AG10803 (cell line): ENCODE measurements at places on chromosomes 13 and 19.

DNA sequence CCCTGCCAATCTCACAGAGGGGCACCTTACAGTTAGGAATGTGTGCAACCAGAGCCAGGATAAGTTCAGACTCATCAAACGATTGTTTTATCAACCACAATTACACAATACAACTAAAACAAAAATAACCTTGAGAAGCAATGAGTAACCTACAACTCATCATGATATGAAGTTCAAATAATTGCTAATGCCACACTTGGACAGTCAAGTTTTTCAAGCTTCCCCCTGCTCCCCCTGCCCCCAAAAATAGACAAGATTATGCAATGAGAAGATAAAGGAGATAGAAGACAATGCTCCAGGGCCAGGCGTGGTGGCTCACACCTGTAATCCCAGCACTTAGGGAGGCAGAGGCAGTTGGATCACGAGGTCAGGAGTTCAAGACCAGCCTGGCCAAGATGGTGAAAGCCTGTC is 13.6 kb upstream of the KPNA3 start:
- DNase-seq = no peak

DNA sequence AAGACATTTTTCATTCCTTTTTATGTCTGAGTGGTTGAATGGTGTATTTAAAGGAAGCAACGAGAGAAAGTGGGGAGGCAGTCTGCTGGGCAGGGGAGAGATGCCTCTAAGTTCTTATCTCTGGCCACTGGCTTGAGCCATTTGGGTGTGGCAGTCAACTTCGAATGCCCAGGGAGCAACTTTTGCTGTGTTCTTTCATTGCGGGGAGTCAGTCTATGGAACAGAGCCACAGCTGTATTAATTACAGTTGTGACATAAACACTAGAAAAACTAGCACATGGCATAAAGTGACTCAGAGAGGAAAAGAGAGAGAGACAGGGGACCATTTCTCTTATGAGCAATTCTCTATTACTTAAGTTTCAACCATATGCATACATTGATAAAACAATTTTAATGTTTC is 40.4 kb upstream of the PDCD5 start:
- DNase-seq = no peak

GRCh38 chr19:40927567-40927966 is 45.5 kb upstream of the CYP2A7 start:
- no peak for DNase-seq

GRCh38 chr19:6674868-6675305 is 4.9 kb upstream of the TNFSF14 start:
- DNase-seq = peak; percentile 50

DNA sequence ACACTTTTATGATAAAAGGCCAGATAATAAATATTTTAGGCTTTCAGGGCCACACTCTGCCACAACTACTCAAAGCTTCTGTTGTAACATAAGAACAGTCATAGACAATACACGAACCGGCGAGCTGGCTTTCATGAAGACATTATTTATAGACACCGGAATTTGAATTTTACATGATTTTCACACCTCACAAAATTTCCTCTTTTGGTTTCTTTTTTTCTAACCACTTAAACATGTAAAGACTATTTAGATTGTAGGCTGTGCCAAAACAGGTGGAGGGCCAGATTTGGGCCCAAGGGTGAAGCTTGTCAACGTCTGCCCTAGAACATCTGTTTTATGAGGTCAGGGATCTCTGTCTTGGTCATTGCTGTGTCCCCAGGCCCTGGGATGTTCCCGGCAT is 29.7 kb upstream of the FXYD3 start:
- DNase-seq = no peak

DNA sequence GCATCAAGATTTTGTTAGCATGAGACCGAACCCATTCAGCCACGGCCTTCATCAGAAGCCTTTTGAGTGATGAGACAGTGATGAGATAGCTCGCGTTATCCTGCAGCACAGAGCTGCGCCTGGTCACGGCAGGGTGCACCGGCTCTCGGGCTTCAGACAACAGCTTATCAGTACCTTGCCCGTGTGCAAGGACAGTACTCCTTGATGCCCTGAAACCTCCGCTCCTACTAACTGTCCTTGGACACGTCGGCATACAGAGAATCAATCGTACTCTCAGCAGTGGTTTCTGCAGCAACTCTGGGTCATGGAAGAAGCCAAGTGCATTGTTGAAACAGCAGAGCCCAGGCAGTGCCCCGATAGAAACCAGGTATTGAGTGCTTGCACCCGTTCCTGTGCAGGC is 40.7 kb downstream of the IRS2 start:
- no peak for DNase-seq

- DNase-seq = no peak
Measured at GRCh38 chr13:73902296-73902695, 231.9 kb downstream of the KLF12 start.

DNA sequence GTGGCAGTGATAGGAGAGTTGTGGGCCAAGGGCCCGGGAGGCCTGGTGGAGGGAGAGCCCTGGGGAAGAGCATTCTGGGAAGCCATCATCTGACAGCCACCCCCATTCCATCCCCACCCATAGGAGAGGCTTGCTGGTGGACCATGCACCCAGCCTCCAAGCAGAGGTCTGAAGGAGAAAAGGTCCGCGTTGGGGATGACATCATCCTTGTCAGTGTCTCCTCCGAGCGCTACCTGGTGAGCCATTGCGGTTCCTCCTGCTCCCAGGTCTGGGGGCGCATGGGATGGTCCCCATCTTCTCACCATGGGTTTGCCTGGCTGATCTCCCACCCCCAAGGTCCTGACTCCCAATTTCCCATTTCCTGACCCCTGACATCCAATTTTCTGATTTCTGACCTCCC is 10.5 kb downstream of the RYR1 start:
- DNase-seq = no peak

DNA sequence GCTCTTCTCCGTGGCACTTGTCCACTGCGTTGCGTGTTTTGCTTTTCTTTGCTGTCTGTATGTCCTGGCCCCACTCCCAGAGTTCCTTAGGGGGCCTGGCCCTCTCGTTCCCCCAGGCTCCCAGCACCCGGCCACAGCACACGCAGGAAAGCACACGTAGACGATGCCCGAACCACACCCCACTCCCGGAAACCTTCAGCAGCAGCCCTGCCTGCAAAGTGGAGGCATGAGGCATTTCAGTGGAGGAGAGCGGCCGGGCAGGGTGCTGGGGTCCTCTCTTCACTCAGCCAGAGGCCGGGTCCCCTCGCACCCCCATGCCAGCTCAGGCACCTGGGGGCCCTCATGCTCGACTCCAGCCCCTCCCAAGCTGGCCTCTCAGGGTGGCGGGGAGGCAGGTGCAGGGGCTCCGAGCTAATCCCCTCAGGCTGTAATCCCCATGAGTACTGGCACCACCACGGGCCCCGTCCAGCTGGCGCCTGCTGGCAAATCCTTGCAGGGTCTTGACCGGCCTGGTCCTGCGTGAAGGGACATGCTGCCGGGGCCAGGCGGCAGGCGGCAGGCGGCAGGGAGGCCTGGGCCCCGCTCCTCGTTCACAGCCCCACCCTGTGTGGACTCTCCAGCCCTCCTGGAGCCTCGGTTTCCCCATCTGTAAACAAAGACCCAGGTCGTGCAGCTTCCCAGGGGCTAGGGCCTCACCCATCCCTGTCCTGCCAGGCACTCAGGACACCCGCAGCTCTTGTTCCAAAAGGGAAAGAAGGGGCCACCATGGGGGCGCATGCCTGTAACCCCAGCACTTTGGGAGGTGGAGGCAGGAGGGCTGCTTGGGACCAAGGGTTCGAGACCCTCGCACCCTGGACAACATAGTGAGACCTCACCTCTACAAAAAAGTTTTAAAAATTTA is 7.0 kb downstream of the PIP5K1C start:
- no peak for DNase-seq

GRCh38 chr19:24098359-24098758 is 11.4 kb downstream of the ZNF254 start:
- no peak for DNase-seq

DNA sequence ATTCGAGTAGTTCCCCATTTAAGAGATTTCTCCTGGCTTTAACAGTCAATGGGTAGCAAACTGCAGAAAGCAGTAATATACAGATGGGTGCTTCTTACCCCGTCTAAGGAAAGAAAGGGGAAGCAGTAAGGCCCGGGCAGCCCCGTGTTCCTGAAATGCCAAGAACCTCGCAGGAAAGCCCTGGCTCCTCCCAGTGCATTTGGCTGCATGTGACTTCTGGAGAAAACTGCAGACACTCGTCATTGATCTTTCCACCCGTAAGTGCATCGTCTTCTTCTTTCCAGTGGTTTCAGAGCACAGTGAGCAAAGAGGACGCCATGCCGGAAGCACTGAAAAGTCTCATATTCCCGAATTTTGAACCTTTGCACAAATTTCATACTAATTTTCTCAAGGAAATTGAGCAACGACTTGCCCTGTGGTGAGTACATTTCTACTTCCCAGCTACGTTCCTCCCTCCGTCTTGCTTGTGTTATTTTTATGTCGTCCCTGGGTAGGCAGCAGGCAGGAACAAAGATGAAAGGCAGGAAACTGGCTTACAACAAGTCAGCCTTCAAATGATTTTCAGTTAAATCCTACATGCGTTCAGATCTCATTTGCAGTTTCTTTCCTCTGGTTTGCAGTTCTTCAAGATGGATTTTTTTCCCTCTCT is 165.2 kb downstream of the STK24 start:
- peak; percentile 45 for DNase-seq

GRCh38 chr13:43786766-43787517 is at the start of gene ENOX1:
Gene ENOX1 (minus strand): TSS chr13:43786972.
- peak; percentile 71 for DNase-seq

DNA sequence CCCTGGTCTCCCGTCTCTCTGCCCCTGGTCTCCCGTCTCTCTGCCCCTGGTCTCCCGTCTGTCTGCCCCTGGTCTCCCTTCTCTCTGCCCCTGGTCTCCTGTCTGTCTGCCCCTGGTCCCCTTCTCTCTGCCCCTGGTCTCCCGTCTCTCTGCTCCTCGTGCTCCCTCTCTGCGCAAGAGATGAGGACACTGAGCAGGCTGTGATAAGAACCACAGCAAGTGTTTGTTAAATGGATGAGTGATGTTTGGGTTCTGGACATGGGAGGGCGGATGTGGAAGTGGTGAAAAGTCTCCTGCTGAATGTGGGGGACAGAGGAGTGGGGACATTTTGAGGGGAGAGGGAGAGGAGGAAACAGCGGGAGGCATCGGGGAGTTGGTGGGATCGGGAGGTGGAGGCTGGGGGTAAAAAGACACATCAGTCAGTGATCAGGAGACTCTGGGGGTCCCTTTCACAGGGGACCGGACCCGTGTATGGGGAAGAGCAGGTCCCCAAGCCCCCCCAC is 8.0 kb downstream of the NPAS1 start:
- no peak for DNase-seq

DNA sequence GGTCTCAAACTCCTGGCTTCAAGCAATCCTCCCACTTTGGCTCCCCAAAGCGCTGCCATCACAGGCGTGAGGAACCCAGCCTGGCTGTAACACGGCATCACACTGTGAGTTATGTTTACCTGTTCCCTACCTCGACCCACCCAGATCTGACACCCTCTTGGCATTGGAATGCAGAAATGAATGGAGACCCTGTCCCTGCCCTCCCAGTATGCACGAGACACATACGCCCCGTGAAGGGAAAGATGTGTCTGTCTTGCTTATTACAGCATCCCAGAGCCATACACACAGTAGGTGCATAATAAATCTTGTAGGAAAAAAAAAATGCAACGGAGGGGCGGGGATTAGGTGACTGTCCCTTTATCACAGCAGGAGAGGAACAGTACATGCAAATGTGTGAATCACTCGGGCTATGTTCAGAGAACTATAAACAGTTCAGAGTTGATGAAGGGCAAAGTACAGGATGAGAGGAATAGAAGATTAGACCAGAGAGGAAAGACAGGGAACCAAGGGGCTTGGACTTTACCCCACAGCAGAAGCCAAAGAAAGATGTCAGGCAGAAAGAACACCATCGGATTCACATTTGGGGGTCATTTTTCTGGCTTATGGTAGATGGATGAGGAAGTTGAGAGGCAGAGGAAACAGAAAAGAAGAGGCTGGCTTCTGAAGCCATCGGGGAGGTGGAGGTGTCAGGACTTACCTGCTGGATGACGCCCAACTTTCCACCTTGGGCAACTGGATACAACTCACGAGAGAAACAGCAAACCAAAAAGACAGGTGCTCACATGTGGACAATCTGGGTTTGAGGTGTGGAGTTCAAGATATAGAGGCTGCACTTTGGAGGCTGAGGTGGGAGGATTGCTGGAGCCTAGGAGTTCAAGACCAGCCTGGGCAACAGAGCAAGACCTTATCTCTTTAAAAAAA is 94.3 kb downstream of the INSR start:
- DNase-seq = no peak

- no peak for DNase-seq
Measured at GRCh38 chr19:2765376-2765775, 17.7 kb downstream of the SGTA start.

DNA sequence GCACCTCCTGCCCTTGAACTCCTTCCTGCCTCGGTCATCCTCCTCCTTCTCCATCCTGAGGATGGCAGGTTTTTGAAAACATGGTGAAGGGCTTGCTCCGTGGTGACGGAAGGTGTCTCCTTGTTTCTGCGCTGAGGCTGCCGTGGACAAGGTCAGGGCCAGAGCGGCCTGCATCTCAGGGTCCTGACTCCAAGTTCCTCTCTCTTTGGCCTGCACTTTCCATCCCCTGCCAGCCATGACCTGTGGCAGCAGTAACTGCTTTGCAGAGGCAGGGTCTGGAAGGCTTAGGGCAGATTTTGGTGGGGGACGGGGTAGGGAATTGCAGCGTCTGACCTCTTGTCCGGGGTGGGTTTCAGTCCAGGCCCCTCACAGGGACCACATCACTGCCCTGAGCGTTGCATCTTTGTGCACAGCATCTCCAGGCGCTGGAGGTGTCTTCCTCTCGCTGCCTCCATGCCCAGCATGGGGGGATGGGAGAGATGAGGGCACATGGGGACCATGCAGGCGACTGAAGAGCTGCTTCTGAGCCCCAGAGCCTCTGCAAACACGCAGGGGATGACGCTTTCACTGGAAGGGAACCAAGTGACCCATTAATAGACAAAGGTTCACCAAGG is 216.8 kb downstream of the TEX29 start:
- no peak for DNase-seq

DNA sequence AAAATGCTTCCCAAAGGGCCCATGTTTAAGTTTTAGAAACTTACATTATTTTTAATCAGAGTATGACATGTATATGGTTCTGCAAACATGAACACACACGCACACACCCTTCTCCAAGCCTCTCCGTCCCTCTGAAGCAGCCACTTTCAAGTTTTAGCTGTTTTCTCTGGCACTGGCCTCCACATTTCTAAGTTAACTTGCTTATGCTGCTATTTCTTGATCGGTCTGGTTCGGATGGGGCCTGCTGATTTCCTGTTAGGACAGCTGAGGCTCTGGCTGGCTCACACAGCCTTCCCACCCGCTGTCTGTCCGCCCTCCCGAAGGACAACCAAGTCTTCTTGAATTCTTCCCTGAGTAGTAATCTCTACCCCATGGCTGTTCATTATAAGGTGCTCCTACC is 4.4 kb downstream of the SPC24 start:
- peak; percentile 39 for DNase-seq

- DNase-seq = no peak
Measured at GRCh38 chr13:38954844-38955243, 35.8 kb downstream of the STOML3 start.
